CD4-positive, alpha-beta T cell treated with Interleukin-1 beta for 1 hour (primary cell): ENCODE measurements at places on chromosomes 12 and 14.

GRCh38 chr14:91257328-91258010 is 13.0 kb upstream of the GPR68 start:
- DNase-seq: no peak

GRCh38 chr12:20722142-20722541 is 27.0 kb downstream of the SLCO1C1 start:
- DNase-seq: no peak

DNA sequence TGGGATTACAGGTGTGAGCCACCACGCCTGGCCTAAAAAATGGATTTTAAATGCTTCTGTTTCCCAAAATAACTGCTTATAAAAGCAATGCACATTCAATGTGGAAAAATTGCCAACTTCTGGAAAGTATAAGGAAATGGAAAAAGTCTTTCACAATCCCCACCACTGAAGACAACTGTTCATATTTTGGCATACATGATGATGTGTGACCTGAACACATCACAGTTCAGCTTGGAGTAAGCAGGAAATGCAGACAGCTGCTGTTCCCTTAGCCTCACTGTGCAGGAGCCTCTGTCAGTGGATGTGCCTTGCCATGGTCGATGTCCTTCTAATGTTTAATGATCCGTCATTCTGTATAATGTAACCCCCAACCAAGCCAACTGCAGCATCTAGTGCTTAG is 5.2 kb downstream of the MTERF2 start:
- no peak for DNase-seq

DNA sequence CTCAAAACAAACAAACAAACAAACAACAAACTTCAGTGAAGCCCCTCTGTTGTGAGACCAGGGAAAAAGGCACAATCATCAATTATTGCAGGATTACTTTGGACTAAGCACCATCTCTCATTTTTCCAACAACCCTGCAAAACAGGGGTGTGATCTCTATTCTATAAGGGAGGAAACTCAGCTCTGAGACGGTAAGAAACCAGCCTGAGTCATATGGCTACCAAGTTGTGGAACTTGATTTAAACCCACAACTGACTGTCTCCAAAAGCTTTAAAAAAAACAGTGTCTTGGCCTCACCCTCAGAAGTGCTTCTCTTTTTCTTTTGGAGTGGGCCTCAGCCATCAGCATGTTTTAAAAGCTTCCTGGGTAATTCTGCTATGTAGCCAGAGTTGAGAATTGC is 49.8 kb downstream of the RIN3 start:
- DNase-seq: no peak

- no peak for DNase-seq
Observed at GRCh38 chr12:530821-531220, 71.1 kb downstream of the B4GALNT3 start.

- no peak for DNase-seq
Observed at GRCh38 chr12:28543021-28543890, 353.0 kb downstream of the CCDC91 start.

GRCh38 chr14:93976477-93977057 is at the start of gene ASB2:
ASB2 (minus strand) TSS chr14:93976570; CDS start chr14:93964539, 12,031 bp downstream.
- DNase-seq: no peak

DNA sequence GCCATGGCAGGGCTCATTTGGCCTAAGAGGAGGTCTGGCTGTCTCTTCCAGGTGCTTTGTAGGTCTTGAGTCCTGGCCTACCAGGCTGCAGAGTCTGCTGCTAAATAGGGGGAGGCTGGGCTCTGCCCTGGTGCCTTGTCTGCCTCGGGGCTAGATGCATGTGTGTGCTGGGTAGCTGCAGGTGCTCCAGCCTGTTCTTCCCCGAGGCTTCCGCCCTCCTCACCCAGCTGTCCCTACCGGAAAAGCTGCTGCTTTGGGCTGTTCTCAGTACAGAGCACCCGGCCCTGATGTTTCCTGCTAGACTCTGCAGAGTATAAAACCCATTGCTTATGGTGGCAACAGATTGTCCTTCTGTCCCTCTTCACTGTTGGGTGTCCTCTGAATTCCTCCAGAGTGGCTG is 37.7 kb downstream of the RAB35 start:
- no peak for DNase-seq

DNA sequence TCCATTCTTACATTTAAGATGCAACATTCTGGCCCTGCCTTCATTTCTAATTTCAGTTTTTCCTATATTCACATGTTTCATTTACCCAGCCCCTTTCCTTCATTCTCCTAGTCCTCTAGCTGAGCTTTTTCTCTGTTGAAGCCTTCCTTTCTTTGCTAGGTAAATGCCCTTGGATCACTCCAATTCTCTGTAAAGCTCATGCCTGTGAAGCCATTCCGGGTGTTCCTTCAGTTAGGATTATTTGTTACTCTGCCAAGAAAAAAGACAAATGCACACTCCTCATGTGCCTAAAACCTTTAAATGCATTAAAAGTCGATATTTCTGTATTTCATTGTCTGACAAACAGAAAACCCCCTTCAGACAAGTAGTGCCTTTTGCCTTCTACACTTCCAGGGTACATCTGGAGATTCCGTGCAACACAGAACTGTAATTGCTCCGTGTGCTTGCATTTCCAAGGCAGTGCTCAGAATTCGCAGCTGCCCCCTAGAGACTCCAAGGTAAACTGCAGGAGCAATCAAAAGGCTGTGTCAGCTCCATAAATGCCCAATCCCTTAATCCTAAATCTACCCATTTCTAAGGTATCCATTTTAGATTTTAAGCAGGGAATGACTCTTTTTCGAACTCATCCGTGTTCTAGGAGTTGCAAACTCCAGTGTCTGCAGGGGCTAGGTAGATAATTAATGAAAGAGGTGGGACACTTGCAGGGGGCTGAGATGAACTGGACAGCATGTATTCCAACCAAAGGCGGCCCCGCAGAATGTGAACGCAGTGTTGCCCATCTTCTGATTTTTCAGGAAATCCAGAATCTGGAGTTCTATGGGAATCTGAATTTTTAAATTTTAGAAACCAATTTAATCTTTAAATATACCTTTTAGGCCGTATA is 320.2 kb downstream of the GRIN2B start:
- no peak for DNase-seq

- DNase-seq: no peak
Observed at GRCh38 chr12:14846876-14847580, 3.7 kb upstream of the ART4 start.

- no peak for DNase-seq
Observed at GRCh38 chr14:70905301-70905700, 2.0 kb upstream of the PCNX1 start.

DNA sequence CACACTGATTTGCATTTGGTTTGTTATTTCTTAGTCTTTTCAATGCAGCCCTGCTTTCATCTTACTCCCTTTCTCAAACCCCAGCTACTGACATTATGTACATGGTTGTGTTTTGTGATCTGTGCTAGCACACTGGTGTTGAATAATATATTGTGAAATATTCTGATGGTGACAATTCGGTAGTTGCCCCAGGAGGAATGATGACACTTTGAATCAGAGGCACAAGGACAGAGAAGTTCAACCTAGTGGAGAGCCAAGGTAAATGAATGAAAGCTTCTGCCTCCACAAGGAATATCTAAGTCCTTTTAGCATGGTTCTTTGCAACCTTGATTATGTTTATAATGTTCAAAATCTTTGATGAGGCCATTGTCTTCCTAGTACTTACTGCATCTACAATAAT is 159.9 kb downstream of the PDE3A start:
- no peak for DNase-seq

GRCh38 chr12:6020930-6021329 is 75.9 kb upstream of the ANO2 start:
- no peak for DNase-seq

GRCh38 chr14:99188731-99189191 is 83.2 kb downstream of the BCL11B start:
- DNase-seq: peak; percentile 51

- DNase-seq: no peak
Observed at GRCh38 chr12:85955127-85955526, 81.0 kb downstream of the NTS start.

- no peak for DNase-seq
Observed at GRCh38 chr14:105377555-105378182, 20.7 kb upstream of the TEX22 start.

- no peak for DNase-seq
Observed at GRCh38 chr14:57274551-57274950, 5.8 kb downstream of the AP5M1 start.

DNA sequence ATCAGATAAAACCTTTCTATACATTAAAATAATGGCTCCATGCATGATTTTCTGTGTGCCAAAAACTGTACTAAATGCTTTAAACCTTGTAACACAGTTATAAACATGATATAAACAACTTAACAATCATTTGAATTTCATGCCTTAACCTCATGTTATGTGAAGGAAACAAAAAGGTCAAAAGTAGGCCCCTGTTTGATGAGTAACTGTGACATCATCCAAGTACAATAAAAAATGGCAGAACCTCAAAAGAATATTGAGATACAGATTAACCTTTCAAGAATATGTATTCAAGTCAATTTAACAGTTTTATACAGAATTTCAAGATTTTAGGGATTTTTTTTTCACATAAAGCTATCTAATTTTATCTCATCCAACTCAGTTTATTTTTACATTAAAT is 310.7 kb upstream of the DCN start:
- no peak for DNase-seq

GRCh38 chr12:68199127-68199526 is 26.5 kb downstream of the IL26 start:
- no peak for DNase-seq

GRCh38 chr12:80946591-80946990 is 8.9 kb upstream of the LIN7A start:
- no peak for DNase-seq

DNA sequence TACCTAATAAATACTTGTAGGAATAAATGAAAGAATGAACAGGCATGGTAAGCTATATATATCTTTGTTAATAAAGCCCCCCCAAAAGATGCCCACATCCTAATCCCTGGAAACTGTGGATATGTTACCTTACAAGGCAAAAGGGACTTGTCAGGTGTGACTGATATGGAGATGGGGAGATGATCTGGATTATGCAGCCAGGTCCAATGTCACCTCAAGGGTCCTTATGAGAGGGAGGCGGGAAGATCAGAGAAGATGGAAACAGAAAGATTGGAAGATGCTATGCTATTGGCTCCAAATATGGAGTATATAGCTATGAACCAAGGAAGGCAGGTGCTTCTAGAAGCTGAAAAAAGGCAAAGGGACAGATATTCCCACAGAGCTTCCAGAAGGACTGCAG is 3.4 kb downstream of the RBM19 start:
- no peak for DNase-seq

DNA sequence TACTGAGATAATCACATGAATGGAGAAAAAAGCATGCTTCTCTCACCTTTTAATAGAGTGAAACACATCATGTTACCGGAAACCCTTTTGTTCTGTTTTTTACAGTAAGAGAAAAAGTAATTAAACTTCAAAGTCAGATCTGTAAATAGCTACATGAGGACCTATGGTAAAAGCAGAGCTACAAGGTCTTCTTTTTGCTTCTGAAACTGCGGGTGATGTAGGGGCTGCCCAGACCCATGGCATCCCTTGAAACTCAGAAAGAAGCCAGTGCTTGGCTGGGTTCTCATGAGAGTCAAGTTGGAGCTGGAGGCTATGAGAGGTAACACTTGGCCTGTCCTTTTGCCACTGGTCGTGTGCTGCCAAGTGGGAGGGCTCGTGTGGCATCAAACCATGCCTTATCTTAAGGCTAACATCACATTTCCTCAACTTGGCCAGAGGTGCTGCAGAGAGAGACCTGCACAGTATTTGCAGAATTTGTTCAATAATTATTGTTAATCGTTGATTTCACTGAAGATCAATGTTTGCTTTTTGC is 47.6 kb downstream of the EML1 start:
- no peak for DNase-seq

GRCh38 chr14:61651355-61651754 is 44.0 kb upstream of the HIF1A start:
- no peak for DNase-seq

GRCh38 chr12:128853600-128854197 is 421 bp downstream of the GLT1D1 start:
- DNase-seq: no peak

DNA sequence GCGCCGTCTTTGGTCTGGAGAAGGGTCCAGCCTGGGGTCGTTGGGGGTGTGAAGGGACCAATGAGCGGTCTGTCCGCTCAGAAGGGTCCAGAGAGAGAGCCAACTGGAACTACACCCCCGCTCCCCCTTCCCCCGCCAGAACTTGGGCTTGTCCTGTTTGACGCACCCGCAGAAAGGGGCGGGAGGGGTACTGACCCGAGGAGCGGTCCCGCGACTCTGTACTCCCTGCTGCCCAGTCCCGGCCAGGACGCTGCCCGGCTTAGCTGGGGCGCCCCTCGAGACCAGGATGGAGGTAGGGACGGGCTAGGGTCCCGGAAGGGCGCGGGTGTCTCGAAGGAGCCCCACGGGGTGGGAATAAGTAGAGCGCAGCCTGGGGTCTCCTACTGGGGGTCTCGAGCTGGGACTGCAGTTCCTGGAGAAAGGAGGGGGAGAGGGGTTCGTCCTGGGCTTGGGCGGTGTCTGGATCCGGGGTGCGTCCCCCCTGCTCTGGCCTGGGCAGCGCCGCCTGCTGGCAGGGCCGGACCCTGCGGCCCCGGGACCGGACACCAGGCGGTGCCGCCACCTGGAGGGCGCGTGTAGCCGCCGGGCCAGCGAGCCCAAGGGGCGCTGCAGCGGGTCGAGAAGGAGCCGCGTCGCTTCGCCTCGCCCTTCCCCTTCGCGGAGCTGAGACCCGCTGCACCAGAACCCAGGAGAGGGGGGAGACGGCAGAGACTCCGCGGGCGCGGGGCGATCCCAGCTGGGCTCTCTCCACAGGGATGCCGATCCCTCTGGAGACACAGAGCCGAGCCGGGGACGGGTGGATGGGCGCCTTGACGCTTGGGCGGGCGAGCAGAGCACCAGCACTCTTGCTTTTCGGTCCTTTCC is 3.8 kb upstream of the CACNB3 start:
- peak; percentile 83 for DNase-seq

DNA sequence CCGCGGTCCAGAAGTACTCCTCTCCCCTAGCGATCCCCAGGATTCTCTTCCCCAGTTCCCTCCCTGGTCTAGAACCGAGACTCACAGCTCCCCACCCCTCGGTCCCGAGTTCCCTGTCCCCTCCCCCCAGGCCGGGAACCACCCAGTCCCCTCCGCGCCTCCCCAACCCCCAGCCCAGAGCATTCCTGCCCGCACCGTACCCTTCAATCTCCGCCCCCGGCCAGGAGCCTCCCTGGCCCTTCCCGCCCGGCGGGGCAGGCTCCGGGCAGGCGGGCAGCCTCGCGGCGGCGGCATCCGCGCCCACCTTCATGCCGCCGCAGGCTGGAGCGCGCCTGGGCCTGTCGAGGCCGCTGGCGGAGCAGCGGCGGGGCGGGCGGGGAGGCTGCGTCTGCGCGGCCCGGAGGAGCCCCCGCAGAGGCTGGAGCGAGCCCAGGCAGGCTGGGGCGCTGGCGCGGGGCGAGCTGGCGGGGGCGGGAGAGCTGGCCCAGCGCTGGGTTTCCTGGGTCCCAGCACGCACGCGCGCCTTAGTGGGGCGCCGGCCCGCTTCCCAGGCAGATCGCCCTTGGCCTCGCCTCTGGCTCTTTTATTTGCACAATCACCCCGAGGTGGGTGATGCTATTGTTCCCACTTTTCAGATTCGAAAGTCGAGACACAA is 22.2 kb upstream of the GPR132 start:
- DNase-seq: no peak
